ENCODE measurements at places on chromosomes 4 and X.
A peak's percentile ranks its signal among the peaks of the same experiment; 100 is the strongest.

GRCh38 chrX:50114113-50114512, 86.7 kb downstream of the AKAP4 start:
- no peaks in the 10 kb centered on the region for H3K27me3 ChIP-seq
- H3K4me1 ChIP-seq = no peaks in the 10 kb centered on the region
- DNase-seq = no peak
- H3K36me3 ChIP-seq = no peaks in the 10 kb centered on the region
- H3K27ac ChIP-seq = no peak overlapping the region

- no peak overlapping the region for H3K4me3 ChIP-seq
- no peaks in the 10 kb centered on the region for H3K27me3 ChIP-seq
- H3K27ac ChIP-seq = no peak overlapping the region
- no peak for DNase-seq
Observed at GRCh38 chrX:100687128-100687527, 43.1 kb downstream of the SRPX2 start.

GRCh38 chr4:101977076-101977475, 186.5 kb downstream of the BANK1 start:
- peak; percentile 54 for DNase-seq
- no peaks in the 10 kb centered on the region for H3K27me3 ChIP-seq
- H3K27ac ChIP-seq = no peak overlapping the region
- H3K36me3 ChIP-seq = no peaks in the 10 kb centered on the region
- H3K4me3 ChIP-seq = no peak overlapping the region

GRCh38 chr4:122781486-122781885, 45.1 kb upstream of the FGF2 start:
- DNase-seq = peak; percentile 51
- H3K27me3 ChIP-seq = no peaks in the 10 kb centered on the region
- no peak overlapping the region for H3K27ac ChIP-seq
- H3K36me3 ChIP-seq = no peaks in the 10 kb centered on the region
- H3K4me1 ChIP-seq = peaks cover 25% of the 10 kb centered on the region

DNA sequence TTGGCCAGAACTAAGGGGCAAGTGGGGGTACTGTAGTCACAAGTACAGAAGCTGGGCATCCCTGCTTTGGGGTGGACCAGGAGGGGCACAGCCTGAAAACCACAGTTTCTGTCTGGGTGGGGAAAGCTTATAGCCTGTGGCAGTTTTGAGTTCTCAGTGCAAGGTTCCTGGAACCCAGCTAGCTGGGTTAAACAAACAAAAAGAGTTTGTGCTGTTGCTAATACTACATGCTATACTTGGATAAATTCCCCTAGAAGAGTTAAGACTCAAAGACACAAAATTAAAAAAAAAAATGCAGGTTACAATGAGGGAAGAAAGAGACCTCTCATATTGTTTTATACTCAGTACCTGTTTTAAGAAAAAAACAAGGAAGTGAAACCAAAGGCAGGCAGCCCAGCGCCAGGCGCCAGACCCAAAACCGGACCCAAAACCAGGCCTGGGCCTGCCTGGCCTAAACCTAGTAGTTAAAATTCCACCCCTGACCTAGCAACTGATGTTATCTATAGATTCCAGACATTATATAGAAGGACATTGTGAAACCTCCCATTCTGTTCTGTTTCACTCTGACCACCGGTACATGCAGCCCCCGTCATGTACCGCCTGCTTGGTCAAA, 50.8 kb downstream of the SLC2A9 start:
- H3K4me3 ChIP-seq = no peak overlapping the region
- no peak for DNase-seq
- H3K27ac ChIP-seq = no peak overlapping the region
- no peaks in the 10 kb centered on the region for H3K4me1 ChIP-seq

DNA sequence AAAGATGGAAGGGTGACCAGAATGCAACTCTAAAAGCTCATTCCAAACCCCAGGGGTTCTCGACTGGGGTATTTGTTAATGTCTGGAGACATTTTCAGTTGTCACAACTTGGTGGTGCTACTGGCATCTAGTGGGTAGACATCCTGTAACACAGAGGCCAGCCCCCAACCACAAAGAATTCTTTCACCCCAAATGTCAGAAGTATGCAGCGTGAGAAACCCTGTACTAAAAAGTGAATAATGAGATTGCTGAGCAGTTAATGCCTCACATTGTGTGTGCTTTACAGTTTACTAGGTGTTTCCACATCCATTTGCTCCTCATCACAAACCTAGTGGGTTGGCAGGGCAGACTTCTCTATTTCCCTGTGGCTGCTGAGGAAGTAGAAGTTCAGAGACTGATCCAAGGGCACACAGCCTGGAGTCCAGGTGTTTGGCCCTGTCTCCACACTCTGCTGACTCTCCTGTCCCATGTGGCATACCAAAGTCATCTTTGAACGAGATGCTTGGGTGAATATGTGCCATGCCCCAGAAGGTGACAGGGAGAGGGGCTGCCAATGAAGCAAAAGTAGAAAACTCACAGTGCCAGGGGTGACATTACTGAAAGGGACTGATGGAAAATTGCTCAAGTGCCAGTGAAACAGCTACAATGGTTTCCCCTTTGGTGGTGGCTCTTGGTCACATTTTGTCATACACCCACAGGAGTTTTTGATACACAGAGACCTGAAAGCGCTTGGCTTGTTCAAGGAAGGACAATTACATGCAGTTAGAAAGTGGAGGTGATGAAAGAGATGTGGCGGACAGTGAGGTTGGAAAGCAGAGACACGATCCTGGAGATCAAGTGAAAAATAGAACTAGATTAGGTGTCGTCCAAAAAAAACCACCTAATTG, 10.1 kb upstream of the TMEM154 start:
- no peaks in the 10 kb centered on the region for H3K4me1 ChIP-seq
- H3K27me3 ChIP-seq = no peaks in the 10 kb centered on the region
- H3K36me3 ChIP-seq = no peaks in the 10 kb centered on the region
- H3K4me3 ChIP-seq = no peak overlapping the region
- no peak overlapping the region for H3K27ac ChIP-seq

GRCh38 chrX:136616987-136617685, 30.8 kb upstream of the CD40LG start:
- no peak overlapping the region for H3K27ac ChIP-seq
- no peaks in the 10 kb centered on the region for H3K27me3 ChIP-seq
- no peak for DNase-seq
- H3K4me1 ChIP-seq = no peaks in the 10 kb centered on the region

DNA sequence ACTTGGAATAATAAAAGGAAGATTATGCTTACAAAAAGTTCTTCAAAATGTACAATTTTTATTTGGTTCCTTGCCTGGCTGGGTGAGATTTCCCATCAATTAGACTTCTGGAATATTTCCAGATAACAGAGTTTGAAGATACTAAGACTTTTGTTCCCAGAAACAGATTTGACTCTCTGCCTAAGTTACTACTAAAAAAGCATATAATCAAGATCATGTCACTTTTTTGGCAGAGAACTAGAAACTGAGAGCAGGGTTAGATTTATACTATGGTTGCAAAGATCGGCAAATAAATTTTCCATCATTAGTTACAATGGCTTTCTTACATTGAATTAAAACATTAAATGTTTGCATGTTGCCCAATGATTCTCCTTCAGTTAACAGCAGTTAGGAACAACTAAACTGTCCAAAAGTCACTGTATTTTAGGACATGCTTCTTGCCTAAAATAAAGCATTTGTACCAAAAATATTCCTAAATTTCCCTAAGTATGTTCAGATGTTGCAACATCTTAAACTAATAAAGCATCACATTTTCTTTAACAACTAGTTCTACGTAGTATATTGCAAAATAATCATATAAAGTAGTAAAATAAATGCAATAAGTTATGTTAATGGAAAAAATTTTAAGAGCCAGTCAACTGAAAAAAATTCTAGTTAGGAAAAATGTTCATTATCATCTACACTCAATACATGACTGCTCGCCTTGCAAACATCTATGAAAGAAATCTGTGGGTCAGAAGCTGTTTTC, 73.0 kb downstream of the SEC24D start:
- H3K4me3 ChIP-seq = no peak overlapping the region
- peak overlapping the region; percentile 71 for H3K27ac ChIP-seq
- H3K27me3 ChIP-seq = no peaks in the 10 kb centered on the region
- no peak for DNase-seq
- peaks cover 41% of the 10 kb centered on the region for H3K36me3 ChIP-seq

GRCh38 chrX:19064175-19064574, 58.1 kb downstream of the ADGRG2 start:
- H3K4me1 ChIP-seq = no peaks in the 10 kb centered on the region
- no peaks in the 10 kb centered on the region for H3K36me3 ChIP-seq
- H3K27me3 ChIP-seq = no peaks in the 10 kb centered on the region
- H3K27ac ChIP-seq = no peak overlapping the region
- DNase-seq = no peak

DNA sequence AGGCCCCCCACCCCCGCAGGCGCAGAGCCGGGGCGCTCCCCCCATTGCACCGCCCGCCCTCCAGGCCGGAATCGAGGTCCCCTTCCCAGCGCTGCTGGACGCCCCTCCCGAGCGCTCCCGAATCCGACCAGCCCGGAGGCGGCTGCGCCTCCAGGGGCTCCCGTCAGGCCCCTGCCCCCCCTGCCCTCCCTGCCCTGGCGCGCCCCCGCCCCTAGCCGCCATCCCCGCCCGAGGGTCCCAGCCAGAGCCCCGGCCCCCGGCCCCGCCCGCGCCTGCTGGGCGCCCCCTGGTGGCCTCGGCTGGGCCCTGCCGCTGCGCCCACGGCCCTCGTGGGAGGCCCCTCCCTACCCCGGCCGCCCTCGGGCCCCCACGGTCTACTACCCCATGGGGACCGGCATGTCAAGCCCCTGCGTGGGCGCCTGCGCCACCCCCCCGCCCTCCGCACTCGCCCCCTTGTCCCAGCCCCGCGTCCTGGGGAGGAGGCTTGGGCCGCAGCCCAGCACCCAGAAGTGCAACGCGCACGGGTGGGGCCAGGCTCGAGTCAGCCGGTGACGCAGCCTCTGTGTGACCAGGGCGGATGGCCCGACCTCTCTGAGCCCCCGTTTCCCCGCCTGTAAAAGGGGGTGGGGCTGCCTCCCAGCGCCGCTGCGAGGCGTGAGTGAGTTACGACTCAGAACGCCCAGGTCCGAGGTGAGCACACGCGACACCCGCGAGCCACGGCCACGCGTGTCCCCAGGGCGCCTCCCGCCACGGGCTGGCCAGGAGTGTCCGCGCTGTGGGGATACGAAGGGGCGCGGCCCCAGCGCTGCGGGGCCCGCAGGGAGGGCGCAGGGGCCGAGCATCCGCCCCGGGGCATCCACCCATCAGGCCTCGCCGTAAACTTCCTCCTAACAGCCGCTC, 104.9 kb downstream of the FAM53A start:
- peak; percentile 83 for DNase-seq
- H3K27me3 ChIP-seq = peaks cover 31% of the 10 kb centered on the region
- H3K4me1 ChIP-seq = peaks cover 37% of the 10 kb centered on the region
- H3K36me3 ChIP-seq = no peaks in the 10 kb centered on the region
- peak overlapping the region; percentile 60 for H3K4me3 ChIP-seq

DNA sequence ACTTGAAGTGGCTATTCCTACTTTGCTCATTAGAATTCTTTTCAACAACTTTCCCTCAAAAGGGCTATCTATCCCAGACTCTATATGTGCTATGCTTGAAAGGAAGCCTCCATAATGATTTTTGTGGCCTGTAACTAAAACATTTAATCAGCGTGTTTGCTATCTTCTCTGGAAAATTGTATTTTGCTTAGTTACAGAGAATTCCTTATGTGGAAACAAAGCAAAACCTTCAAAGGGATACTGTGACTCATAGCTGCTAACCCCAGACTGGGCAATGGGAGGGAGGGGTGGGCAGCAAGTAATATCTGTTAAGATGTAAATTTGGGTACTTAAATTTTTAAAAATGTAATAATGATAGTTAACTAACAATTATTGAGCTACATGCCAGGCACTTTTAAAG, 3.7 kb downstream of the SLC25A14 start:
- no peaks in the 10 kb centered on the region for H3K27me3 ChIP-seq
- H3K27ac ChIP-seq = no peak overlapping the region
- H3K4me1 ChIP-seq = no peaks in the 10 kb centered on the region

DNA sequence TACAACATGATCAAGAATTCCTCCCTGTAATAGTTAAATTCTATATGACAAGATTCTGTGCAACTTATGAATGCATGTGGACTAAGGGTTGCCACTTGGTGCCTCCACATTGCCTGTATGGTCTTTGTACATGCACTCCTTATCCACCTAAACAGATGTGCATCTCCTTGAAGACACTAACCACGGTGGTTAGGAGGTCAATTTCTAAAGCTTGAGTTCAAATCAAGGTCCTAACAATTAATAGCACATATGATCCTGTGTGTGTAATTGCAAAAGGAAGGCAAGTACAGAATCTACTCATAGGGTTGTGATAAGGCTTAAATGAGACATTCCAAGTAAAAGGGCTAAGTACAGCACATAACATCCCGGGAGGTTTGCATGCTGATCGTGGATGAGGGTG, 1.5 kb upstream of the IL21 start:
- no peaks in the 10 kb centered on the region for H3K27me3 ChIP-seq
- H3K4me3 ChIP-seq = no peak overlapping the region
- H3K4me1 ChIP-seq = no peaks in the 10 kb centered on the region
- no peak for DNase-seq

- H3K27ac ChIP-seq = no peak overlapping the region
- H3K4me1 ChIP-seq = peaks cover 7% of the 10 kb centered on the region
- no peak for DNase-seq
- no peaks in the 10 kb centered on the region for H3K36me3 ChIP-seq
- H3K4me3 ChIP-seq = no peak overlapping the region
- peaks cover 8% of the 10 kb centered on the region for H3K27me3 ChIP-seq
Observed at GRCh38 chrX:131061306-131061705, 3.2 kb downstream of the ARHGAP36 start.

GRCh38 chr4:99578714-99579113, 4.1 kb downstream of the MTTP start:
- no peaks in the 10 kb centered on the region for H3K4me1 ChIP-seq
- DNase-seq = no peak
- no peaks in the 10 kb centered on the region for H3K27me3 ChIP-seq
- H3K27ac ChIP-seq = no peak overlapping the region
- no peaks in the 10 kb centered on the region for H3K36me3 ChIP-seq
- H3K4me3 ChIP-seq = no peak overlapping the region

DNA sequence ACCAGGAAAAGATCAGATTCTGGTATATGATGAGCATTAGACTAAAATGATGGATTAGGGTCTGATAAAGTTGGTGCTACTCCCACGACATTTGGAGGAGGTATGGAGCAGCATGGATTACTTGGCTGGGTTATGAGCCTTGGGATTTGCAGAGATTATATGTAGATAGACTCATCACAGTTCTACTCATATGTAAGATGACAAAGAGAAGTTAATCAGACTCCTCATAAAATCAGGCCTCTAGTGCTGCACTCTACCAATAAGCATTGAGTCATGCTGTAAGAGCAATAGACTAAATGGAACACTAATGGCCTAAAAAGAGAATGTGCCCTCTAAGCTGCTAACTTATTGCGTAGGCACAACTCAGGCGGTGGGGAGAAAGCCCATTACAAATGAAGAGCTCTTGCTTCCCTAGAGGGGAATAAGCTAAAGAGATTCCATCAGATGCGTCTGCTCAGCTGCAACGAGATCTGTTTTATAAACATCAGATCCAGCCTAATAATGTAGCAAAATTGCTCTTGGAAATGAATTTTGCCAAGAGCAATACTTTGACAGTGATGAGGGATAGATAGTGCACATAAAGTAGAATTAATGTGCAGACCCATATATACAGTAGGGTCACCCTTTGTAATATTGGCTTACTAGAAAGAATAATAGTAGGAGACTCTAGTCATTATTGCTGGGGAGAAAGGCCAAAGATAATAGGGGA, 17.5 kb downstream of the LIAS start:
- no peak overlapping the region for H3K4me3 ChIP-seq
- no peaks in the 10 kb centered on the region for H3K27me3 ChIP-seq
- DNase-seq = no peak
- no peak overlapping the region for H3K27ac ChIP-seq
- no peaks in the 10 kb centered on the region for H3K36me3 ChIP-seq

- peak overlapping the region; percentile 91 for H3K4me3 ChIP-seq
- H3K36me3 ChIP-seq = no peaks in the 10 kb centered on the region
- no peak overlapping the region for H3K27ac ChIP-seq
- DNase-seq = peak; percentile 49
- no peaks in the 10 kb centered on the region for H3K27me3 ChIP-seq
Observed at GRCh38 chr4:101348995-101349800, 1.9 kb upstream of the PPP3CA start.
